H1 (cell line): ENCODE measurements at places on chromosomes 6 and 20.

DNA sequence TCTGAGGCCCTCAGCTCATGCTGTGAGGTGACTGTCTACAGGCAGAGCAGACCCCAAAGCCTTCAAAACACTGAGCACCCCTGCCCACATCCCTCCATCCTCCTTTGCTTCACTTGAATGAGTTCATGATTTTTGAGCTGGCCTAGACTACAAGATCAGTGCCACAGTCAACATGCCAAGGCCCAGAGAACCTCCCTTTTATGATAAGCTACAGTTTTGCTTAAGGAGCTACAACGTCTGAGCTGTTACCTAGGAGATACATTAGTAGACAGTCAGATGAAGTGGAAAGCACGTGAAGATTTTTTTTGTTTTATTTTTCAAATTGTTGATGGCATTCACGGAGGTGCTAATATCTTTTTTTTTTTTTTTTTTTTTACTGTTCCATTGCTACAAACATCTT lies 139.0 kb downstream of the SOBP start:
- DNase-seq = no peak

GRCh38 chr20:4006640-4007039 lies 8.7 kb downstream of the RNF24 start:
- DNase-seq = no peak

- DNase-seq = peak; percentile 59
Observed at GRCh38 chr6:89483111-89483720, 50.3 kb downstream of the ANKRD6 start.

GRCh38 chr6:82862543-82862942 lies 203.1 kb downstream of the UBE3D start:
- DNase-seq = no peak

- DNase-seq = no peak
Observed at GRCh38 chr20:59010321-59010994, 3.4 kb upstream of the CTSZ start.

DNA sequence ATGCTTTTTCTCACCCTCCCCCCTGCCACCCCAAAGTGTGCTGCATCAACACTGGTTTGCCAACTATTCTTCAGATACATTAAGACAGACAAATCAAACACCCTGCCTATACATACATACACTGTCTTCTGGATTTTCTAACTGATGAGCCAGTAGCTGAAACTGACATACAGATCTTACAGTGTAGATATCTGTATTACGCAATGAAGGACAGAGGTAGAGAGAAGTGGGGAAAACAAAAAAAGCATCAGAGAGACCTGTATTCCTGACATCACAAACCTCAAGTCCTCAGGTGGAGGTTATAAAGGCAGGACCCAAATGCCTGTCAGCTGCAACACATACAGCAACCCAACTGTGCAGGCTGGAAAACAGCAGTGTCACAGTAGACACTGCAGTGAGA lies 535.4 kb downstream of the HACE1 start:
- no peak for DNase-seq

GRCh38 chr20:47785854-47786764 lies 828 bp upstream of the SULF2 start:
- peak; percentile 75 for DNase-seq

- peak; percentile 65 for DNase-seq
Observed at GRCh38 chr6:157763129-157763903, 59.7 kb upstream of the SNX9 start.

GRCh38 chr20:56733967-56734366 lies 104.9 kb downstream of the TFAP2C start:
- no peak for DNase-seq

GRCh38 chr6:46138281-46138680 lies 8.5 kb downstream of the ENPP4 start:
- DNase-seq = no peak

- no peak for DNase-seq
Observed at GRCh38 chr6:71239694-71240093, 48.9 kb upstream of the OGFRL1 start.

GRCh38 chr6:45436544-45437438 lies 59.1 kb upstream of the SUPT3H start:
- DNase-seq = no peak

GRCh38 chr6:91751526-91751925 lies 1164.7 kb upstream of the MAP3K7 start:
- no peak for DNase-seq

- no peak for DNase-seq
Observed at GRCh38 chr6:142357879-142358278, 56.1 kb downstream of the ADGRG6 start.

DNA sequence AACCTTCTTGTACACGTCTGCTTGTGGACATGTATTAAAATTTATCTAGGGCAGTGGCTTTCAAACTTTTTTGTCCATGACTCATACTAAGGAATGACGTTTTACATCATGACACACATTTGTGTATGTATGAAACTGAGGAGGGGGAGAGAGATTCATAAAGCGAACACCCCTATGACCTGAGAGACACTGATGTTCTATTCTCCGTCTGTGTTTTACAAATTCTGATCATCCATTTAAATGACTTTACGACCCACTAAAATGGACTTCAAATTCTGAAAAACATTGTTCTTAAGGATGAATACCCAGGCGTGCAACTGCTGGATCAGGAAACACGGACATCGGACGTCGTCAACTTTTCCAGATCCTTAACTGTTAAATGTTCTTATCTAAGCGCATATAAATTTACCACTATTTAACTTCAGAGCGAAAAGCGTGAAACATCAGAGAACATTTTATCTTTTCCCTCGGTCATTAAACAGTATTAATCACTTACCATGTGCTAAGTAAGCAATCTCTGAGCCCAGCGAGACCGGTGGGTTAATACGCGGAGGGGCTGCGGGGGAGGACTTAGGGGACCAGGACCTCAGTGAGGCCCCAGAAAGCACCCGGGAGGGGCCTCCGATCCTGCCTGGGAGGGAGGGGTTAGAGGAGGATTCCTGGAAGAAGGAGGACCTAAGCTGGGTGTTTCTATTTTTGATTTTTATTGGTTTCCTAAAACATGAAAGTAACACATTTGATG lies 1.2 kb downstream of the PLAGL1 start:
- no peak for DNase-seq

GRCh38 chr6:148329596-148330381 lies 12.8 kb upstream of the SASH1 start:
- no peak for DNase-seq

DNA sequence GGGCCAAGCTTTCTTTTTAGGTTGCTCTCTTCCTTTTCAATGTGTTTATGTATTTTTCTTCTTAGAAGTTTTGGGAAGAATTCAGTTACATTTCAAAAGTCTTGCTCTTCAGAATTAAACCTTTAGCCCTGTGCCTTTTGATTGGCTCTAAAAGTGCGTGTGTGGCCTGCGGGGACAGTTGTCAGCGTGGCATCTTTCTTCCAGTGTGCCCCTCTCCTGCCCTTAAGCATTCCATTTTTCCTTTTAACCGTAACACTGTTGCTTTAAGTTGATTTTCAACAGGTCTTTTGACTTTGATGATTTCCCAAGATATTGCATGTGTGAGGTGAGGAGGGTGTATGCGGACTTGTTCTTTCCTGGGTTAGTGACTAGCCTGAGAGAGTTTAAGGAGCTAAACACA lies 999.1 kb upstream of the FLRT3 start:
- DNase-seq = no peak

- peak; percentile 86 for DNase-seq
Observed at GRCh38 chr6:3456898-3457709, at the start of gene SLC22A23. TSS of gene SLC22A23 (minus strand) at chr6:3457050. CDS start at chr6:3456559, 491 bp downstream.

DNA sequence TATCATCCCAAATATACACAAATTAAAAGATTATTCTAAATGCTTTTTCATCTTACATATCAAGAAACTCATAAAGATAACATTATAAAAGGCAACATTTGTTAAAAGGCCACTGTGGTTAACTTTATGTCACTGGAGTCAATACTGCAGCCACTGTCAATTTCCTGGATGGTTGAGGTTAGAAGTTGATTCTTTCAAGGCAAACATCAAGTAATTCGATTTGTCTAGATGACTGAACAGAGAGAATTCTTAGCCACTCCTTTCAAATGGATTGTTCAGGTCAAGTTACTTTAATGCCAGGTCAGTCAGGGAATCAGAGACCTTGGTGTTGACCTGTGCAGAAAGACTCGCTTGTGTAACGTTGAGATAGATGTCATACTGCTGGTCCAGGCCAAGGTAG lies 44.4 kb upstream of the SIM1 start:
- no peak for DNase-seq

DNA sequence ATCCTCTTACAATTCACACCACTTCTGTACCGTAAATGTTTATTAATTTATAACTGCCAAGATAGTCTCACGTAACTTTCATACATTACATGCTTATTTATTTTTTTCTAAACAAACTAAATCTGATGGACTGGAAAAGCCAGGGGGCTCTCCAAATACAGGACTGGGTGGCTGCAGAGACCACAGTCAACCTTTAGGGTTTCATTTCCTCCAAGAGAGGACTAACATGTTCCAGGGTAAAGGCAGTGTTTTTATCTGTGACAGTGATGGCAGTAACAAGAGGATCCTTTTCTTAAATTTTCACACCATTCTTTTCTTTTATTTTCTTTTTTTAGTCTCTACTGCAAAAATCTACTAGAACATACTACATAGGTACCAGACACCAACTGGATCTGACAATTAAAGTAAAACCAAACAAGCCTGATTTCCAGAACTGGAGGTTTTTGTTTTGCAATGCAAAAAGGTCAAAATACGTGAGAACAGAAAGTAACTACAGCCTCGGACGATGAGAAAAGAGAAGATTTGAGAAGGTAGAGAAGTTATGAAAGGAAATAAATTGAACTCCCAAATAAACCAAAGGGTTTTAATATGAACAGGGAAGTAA lies 1.2 kb downstream of the LMBRD1 start:
- no peak for DNase-seq

GRCh38 chr6:16196984-16197546 lies 41.3 kb upstream of the GMPR start:
- DNase-seq = no peak

- DNase-seq = no peak
Observed at GRCh38 chr6:16440636-16441212, 202.3 kb downstream of the GMPR start.

GRCh38 chr6:155974811-155975323 lies 519.2 kb upstream of the NOX3 start:
- no peak for DNase-seq
